CD4-positive, alpha-beta T cell treated with Interleukin-21 for 1 hour (primary cell): ENCODE measurements at places on chromosomes 7 and 10.

DNA sequence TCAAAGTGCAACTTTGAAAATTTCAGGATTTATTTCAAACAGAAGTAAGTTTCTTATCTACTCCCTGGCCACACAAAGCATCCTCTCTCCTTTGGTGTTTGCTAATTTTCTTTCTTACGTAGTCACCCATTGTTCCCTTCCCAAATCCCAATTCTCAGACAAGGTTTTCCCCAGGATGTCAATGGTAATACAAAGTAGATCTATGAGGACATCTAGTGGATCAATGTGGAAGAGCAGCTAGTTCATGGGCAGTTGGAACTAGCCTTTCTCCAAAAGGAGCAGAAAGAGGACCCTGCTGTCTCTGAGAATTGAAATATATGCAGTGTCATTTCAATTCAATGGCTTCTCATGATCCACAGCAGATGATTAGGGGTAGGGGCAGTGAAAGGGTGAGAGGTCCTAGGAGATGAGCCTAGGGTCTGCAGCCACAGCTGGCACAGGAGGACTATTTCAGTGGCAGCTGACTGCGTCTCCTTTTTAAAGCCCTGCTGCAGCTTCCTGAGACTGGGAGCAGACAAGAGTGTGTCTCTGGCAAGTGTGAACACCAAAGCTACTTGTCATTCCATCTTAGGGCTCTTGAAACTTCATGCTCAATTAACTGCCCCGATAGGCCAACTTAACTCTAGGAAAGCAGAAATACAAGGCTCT lies 632.6 kb downstream of the KCNMA1 start:
- DNase-seq, result no peak

GRCh38 chr7:99374111-99375064 lies at the start of gene ARPC1B:
Gene ARPC1B, plus strand, starts transcription at chr7:99374730. Its CDS starts 10,985 bp downstream, at chr7:99385715.
- peak; percentile 88 for DNase-seq

GRCh38 chr7:116710764-116711452 lies 38.9 kb downstream of the MET start:
- DNase-seq, result no peak

DNA sequence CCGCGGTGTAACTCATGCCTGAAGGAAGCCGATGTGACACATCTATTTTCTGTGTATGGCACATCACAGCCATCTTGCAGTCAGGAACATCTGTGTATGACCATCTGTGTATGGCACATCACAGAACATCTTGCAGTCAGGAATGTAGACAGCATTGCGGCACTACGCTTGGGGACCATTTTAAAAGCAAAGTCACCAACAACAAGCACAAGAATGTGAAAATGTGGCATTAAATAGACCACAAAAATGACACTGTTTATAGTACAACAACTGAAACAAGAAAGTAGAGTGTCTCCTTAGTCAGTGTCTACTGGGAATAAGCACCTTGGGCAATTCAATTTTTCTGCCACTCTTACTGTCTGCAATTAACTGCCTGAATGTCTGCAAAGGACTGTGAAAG lies 124.4 kb downstream of the HGF start:
- no peak for DNase-seq

DNA sequence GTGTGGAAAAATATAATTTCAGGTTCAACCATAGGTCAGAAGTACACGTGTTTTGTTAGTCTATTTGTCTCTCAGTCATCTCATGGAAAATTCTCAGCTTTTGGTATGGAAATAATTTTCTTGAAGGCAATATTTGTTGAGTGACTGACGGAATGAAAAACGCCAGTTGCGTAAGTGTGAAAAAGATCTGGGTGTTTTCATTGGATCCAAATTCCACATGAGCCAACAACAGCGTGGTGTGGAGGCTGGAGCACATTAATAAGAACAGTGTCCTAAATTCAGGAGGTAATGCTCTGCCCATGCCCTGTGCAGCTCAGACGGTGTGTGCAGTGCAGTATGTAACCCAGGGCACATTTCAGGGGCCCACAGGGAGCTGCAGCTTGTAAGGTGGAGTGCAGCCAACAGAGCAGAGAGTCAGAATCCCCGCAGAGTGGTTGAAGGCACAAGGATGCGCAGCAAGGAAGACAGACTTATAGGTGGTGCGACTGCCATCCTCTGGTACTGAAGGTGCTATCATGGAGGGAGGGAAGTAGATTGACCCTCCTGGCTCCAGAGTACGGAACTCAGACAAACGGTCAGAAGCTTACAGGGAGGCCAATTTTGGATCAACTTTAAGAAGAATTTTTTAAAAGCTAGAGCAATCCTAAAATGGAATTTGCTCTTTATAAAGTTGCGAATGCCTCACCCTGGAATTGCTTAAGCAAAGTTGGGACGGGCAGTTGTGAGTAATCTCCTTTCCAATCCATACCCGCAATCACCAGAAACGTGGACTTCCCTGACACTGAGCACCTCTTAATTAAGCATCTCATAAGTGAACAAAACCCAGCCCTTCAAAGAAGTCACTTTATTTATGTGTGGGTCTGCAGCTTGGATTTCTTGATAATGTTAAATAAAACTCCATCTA lies 38.0 kb downstream of the EGFR start:
- no peak for DNase-seq

DNA sequence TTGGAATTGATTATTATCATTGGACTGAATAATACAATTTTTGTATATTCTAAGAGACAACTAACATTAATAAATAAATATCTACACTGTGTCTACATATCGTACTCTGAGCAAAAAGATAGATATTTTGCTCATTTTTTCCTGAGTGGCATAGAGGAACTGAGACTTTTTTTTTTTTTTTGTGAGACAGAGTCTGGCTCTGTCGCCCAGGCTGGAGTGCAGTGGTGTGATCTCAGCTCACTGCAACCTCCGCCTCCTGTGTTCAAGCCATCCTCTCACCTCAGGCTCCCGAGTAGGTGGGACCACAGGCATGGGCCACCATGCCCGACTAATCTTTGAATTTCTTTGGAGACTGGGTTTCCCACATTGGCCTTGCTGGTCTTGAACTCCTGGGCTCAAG lies 14.0 kb downstream of the KMT2E start:
- no peak for DNase-seq

DNA sequence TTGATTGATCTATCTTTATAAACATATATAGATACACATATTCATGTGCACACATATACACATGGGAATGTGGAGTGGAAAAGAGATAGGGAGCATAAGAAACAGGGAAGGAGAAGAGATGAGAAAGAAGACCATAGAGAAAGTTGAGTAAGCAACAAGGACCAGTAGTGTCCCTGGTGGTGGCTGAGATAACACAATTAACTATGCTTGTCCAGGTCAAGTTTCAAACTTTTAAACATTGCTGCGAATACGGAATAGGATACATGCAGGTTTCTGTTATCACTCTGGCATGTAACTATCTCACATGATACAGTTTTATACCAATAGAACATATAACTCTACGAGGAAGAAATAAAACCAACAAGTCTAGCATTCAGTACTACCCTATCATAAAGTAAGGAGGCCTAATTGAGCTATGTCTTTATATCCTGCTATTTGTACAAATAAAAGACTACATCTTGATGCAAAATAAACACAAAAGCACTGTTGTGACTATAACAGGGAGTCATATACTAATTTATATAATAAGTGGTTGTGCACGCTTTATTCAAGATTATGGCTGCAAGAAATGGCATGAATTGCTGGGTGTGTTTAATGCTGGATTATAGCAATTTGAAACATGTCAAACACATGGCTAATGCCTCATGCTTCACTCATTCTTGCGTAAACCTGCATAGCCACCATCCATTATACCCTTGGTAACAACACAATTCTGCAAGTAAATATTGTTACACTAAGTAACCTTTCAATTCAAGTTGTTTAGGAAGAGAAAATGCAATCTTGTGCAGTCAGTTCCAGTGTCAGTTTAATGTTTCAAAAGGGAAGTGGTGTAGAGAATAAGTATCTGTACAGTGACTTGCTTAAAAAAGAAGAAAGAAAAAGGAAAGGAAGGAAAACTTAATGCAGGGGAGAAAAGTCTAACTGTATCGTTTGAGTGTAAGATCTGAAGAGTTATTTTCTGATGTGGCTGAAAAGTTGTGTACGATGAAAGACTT lies 8.2 kb downstream of the FOXP2 start:
- DNase-seq, result no peak

- no peak for DNase-seq
These were observed 94.6 kb upstream of the ANLN start for GRCh38 chr7:36295090-36295489.

GRCh38 chr7:143458681-143459080 lies 15.4 kb downstream of the TAS2R60 start:
- DNase-seq, result no peak

DNA sequence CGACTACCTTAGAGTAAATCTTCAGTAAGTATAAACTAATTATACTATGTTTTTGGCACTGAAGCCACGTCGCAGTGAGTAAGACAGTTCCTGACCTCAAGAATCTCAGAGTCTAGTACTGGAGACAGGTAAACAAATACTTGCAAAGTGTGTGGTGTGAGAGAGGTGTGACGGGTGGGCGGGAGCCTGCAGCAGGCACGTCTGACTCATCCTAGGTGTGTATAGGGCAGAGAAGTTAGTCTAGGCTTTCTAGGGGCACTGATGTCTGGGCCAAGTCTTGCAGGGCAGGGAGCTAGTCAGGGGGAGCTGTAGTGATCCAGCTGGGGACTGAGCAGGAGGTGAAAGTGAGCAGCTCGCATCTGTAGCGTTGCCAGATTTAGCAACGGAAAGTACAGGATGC lies 35.9 kb upstream of the SFTPD start:
- no peak for DNase-seq

GRCh38 chr7:127650847-127651555 lies 993 bp upstream of the SND1 start:
- DNase-seq, result peak; percentile 29

DNA sequence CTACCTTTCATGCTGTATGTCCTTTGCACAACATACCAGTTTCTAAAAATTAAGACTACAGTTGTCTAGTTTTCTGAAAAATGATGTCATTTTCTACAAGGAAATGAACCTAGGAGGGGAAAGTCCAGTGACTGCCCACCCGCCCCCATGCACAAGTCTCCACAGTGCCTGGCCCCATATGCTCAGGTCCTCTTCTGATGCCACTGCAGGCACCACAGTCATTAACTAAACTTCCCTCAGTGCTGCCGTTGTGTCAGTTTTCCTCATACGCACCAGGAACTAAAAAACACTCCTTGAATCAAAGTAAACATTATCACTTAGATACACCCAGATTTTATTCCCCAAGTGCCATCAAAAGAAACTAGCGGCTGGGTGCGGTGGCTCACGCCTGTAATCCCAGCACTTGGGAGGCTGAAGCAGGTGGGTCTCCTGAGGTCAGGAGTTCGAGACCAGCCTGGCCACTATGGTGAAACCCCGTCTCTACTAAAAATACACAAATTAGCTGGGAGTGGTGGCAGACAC lies 6.9 kb upstream of the TNS3 start:
- no peak for DNase-seq

GRCh38 chr10:61140765-61141392 lies 196.9 kb upstream of the RHOBTB1 start:
- peak; percentile 21 for DNase-seq

- DNase-seq, result no peak
These were observed 158.5 kb downstream of the PRPF18 start for GRCh38 chr10:13745271-13745670.

- DNase-seq, result no peak
These were observed 161.4 kb downstream of the PLXNA4 start for GRCh38 chr7:132414857-132415256.

DNA sequence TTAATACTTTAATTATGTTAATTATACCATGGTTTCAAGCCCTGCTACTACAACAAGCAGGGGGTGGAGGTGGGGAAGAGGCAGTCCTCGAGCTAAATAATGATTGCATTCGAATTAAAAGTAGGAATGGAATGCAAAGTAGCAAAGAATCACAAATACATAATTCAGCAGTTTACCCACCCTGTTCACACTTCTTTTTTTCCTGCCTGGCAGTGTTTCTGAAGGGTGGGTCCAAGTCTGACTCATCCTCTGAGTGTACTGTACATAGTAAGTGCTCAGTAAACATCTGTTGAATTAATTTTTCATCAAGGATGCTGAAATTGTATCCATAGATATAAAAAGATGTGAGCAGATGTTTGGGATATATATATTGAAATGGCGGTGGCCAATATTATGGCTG lies 778.8 kb downstream of the LRMDA start:
- DNase-seq, result no peak

GRCh38 chr10:61296161-61296560 lies 157.0 kb downstream of the TMEM26 start:
- no peak for DNase-seq

GRCh38 chr7:10579561-10579960 lies 394.1 kb upstream of the PHF14 start:
- no peak for DNase-seq

- peak; percentile 1 for DNase-seq
These were observed 159.5 kb upstream of the ZNF32 start for GRCh38 chr10:43808136-43808535.

DNA sequence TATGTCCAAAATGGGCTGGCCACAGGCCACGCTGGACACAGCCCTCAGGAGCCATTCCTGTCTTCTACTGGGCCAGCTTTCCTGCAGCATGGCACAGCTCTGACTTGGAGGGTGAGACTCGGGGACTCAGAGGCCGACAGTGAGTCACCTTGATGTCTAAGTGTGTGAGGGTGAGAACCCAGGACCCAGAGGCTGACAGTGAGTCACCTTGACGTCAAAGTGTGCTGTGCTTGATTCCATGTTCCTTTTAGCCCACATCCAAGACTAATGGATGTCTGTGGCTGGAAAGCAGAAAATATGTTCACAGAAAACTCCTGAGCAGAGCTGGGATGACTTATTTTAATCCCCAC lies 6.0 kb upstream of the FAM170B start:
- no peak for DNase-seq

GRCh38 chr10:70677620-70678249 lies 5.4 kb downstream of the ADAMTS14 start:
- DNase-seq, result no peak

- peak; percentile 1 for DNase-seq
These were observed 66.2 kb downstream of the FAM241B start for GRCh38 chr10:69696073-69696731.

DNA sequence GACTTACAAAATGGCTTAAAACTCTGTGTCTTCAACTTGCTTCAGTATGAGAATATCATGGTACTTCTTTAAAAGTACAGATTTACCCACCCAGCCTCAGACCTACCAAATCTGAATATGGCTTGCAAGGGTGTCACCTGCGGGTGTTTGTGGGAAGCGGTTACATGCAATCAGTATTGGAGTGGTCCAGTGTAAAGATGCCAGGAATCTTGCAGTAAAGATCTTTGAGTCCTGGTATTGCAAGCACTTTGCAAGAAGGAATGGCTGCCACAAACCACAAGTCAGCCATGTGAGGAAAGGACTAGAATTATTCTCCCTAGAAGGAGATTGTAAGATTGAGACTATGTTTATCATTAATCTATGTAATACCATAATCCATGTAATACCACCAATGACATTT lies 115.1 kb downstream of the PON1 start:
- no peak for DNase-seq

DNA sequence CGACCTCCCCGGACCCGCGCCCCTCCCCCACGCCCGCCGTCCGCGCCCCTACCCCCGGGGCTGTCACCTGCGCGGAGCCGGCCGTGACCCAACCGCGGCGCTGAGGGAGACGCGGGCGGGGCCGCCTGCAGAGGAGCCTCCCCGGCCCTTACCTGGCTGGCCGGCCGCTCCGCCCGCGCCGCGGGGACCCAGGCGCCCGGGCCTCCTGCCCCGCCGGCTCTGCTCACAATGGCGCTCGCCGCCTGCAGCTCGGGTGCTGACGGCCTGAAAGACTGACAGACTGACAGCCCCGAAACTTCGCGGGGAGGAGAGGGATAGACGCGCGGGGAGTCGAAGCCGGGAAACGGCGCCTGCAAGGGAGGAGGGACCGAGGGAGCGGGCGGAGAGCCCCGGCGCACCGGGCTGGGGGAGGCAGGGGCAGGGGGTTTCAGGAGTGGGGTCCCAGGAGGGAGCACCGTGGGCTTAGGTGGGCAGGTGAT lies 393 bp downstream of the ZNF467 start:
- DNase-seq, result peak; percentile 47
